Spleen (tissue), 13 donors: ENCODE measurements at places on chromosomes 11 and 22. TPM values are rescaled to one million over a fixed set of nuclear protein-coding genes. Genes with fewer than 3 reads are reported as not detected.

DNA sequence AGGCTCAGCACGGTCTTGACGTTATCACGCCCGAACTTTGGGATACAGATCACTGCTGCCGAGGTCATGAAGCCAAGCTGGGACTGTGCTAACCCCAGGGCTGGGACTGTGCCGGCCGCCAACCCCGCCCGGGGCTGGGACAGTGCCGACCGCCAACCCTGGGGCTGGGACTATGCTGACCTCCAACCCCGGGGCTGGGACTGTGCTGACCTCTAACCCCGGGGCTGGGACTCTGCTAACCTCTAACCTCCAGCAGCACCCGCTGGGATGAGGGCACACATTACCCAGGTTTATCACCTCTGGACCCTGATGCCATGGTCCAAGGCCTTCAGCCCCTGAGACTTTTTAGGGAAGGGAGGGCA lies 129.7 kb downstream of the IGLL1 start:
- H3K27me3 ChIP-seq = no peaks in the 10 kb centered on the region
- H3K27ac ChIP-seq = no peak overlapping the region
- no peak overlapping the region for H3K4me3 ChIP-seq
- no peak for DNase-seq
- no peaks in the 10 kb centered on the region for H3K36me3 ChIP-seq

- no peaks in the 10 kb centered on the region for H3K27me3 ChIP-seq
- peaks cover 59% of the 10 kb centered on the region for H3K4me1 ChIP-seq
- H3K27ac ChIP-seq = peak overlapping the region; percentile 94
These were observed 69.0 kb upstream of the ARFGAP3 start for GRCh38 chr22:42926104-42926503.

GRCh38 chr22:19864538-19865106 lies 9.9 kb upstream of the GNB1L start:
- H3K27me3 ChIP-seq = no peaks in the 10 kb centered on the region
- no peak for DNase-seq
- no peaks in the 10 kb centered on the region for H3K4me1 ChIP-seq
- no peaks in the 10 kb centered on the region for H3K36me3 ChIP-seq
- H3K27ac ChIP-seq = no peak overlapping the region

DNA sequence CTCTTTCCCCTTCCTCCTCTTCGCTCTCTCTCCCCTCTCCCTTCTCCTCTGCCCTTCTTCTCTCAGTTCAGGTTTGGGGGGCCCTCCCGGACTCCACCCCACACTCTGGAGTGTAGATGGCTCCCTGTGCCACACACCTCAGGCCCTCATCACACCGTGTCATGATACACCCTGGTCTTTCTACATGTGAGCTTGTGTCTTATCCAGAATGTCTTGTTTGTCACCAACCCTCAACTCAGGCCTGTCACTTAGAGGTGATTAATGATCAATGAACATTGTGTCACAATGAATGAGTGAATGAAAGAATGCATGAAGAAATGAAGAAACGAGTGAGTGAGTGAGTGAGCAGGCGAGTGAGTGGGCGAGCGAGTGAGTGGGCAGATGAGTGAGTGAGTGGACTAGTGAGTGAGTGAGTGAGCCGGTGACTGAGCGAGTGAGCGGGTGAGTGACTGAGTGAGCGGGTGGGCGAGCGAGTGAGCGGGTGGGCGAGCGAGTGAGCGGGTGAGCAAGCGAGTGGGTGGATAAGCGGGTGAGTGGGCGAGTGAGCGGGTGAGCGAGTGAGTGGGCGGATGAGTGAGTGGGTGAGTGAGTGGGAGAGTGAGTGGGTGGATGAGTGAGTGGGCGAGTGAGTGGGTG lies 33.8 kb downstream of the CAPN1 start:
- peaks cover 13% of the 10 kb centered on the region for H3K36me3 ChIP-seq
- peaks cover 50% of the 10 kb centered on the region for H3K4me1 ChIP-seq
- H3K27me3 ChIP-seq = no peaks in the 10 kb centered on the region
- no peak for DNase-seq
- no peak overlapping the region for H3K27ac ChIP-seq

DNA sequence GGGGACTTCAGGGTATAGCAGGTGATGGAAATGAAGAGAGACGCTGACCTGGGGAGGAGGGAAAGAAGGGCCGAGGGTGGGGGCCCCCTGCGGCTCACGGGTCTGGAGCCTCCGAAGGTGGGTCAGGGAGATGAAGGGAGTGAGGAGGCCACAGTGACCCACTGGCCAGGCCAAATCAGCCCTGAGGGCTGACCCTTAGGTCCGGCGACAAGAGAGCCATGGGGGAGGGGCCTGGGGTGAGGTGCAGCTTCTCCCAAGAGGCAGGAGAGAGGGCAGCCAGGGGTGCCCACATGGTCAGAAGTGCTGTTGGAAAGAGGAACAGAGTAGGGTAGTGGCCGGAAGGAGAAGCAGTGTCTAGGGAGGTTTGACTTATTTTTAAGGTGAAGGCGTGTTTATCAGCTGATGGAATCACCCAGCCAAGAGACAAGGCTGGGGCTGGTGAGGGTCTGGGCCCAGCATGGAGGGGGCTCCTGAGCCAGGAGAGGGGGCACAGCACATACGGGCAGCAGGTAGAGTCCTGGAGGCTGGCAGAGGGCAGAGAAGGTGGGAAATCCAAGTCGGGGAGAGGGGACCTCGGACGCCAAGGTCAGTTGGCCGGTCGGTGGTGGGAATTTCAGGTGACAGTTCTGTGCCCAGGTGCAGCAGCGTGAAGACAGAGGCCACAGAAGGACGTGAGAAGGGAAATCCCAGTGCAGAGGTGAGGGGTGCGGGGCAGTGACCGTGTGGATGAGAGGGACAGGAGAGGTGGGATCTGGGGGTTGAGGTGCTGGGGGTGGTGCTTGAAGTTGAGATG lies 49.0 kb downstream of the LINC01488 start:
- no peaks in the 10 kb centered on the region for H3K36me3 ChIP-seq
- H3K4me3 ChIP-seq = no peak overlapping the region
- H3K27ac ChIP-seq = no peak overlapping the region
- peak; percentile 80 for DNase-seq
- no peaks in the 10 kb centered on the region for H3K27me3 ChIP-seq

OR10W1 gene
- total RNA-seq = not detected

SMIM35 gene
- total RNA-seq = 0.68 TPM
